Stimulated activated CD8-positive, alpha-beta memory T cell treated with anti-CD3 and anti-CD28 coated beads, Interleukin-15, amount 100 ng/mL, for 1 hour (primary cell): ENCODE measurements at places on chromosomes 6 and 20.

DNA sequence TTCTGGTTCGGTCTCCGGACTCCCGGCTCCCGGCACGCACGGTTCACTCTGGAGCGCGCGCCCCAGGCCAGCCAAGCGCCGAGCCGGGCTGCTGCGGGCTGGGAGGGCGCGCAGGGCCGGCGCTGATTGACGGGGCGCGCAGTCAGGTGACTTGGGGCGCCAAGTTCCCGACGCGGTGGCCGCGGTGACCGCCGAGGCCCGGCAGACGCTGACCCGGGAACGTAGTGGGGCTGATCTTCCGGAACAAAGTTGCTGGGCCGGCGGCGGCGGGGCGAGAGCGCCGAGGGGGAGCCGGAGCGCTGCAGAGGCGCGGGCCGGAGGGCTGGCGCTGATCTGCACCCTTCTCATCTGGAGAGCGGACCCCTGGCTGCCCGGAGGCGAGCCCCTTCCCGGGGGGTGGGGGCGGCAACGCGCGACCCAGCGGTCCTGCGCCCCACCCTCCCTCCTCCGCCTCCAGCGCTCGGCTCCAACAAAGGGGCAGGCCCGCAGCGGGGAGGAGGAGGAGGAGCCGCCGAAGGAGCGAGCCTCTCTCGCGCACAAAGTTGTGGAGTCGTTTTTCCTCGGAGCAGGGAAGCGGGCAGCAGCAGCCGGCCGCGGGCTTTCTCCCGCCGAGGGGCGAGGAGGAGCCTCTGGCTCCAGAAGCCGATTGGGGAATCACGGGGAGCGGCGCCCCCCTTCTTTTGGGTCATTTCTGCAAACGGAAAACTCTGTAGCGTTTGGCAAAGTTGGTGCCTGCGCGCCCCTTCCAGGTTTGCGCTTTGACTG is at the start of gene UTRN:
TSS of gene UTRN (plus strand) at position 553 of the 765 bp plus-strand sequence. CDS start 6,494 bp downstream, outside the sequence.
- DNase-seq: no peak

DNA sequence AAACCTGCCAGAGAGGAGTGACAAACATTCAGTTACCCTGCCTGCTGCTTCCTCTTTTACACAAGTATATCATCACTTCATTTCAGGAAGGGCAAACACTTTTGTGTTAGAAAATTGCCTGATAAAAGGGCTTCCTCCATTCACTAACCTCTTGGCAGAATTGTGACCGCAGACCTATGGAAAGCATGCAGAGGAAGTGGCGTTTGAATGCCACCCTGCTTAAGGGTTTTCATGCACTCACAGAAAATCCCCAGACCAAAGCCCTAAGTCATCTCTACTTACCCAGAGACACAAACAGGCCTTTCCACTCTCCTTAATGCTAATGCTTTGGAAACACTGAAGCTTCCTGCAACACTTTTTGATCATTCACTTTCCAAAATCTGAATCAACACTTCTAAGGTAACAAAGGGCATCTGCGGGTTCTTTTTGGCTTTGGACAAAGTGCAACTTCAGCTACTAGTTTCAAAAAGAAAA is 22.1 kb upstream of the RALGAPA2 start:
- no peak for DNase-seq

GRCh38 chr6:134437376-134437775 is 119.5 kb upstream of the SGK1 start:
- no peak for DNase-seq

DNA sequence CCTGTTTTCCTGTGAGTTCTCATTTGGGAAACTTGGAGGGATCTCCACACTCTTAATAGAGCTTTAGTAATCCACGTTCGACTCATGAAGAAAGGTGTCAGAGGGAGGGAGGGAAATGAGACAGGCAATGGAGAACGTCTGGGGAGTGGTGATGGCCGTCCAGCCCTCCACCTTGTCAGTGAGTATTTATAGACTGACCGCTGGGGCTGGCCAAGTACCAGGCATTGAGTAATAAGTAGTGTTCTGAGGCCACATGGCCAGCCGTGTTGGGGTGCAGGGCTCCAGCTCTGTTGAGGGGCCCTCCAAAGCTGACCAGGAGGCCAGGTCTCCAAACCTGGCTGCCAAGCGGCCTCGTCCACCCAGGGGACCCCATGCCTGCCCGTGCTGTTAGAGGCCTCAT is 11.3 kb upstream of the DSN1 start:
- DNase-seq: no peak

DNA sequence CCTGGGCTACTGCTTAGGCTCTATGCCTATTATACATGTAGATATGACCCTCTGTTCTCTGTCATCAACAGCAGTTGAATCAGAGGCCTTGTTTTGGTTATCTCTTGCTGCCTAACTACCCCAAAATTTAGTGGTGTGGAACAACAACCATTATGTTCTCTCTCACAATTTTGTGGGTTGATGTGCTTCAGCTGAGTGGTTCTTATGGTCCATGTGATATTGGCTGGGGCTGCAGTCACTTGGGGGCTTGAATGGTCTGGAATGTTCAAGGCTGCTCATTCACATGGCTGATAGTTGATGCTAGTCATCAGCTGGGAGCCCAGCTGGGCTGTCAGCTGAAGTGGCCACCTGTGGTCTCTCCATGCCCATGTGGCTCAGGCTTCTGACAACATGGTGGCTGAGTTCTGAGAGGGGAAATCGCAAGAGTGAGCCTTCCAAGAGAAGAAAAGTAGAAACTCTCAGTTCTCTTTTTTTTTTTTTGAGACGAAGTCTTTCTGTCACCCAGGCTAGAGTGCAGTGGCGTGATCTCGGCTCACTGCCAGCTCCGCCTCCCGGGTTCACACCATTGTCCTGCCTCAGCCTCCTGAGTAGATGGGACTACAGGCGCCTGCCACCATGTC is 47.8 kb downstream of the SHLD1 start:
- DNase-seq: no peak

DNA sequence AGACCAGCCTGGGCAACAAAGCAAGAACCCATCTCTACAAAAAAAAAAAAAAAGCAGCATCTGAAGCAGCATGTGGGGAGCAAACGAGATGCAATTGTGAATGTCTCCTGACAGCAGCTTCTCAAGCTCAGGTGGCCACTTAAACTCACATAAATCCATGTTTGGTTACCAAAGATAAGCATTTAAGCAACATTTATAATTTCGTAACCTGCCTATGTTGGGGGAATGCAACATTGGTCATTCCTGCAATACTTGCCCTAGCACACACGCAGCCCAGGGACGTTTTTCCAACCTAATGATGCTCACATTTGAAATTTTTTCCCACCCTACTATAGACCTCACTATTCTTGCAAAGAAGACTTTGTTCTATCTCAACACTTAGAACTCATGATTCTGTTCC is 113.3 kb downstream of the ZFP64 start:
- DNase-seq: no peak

DNA sequence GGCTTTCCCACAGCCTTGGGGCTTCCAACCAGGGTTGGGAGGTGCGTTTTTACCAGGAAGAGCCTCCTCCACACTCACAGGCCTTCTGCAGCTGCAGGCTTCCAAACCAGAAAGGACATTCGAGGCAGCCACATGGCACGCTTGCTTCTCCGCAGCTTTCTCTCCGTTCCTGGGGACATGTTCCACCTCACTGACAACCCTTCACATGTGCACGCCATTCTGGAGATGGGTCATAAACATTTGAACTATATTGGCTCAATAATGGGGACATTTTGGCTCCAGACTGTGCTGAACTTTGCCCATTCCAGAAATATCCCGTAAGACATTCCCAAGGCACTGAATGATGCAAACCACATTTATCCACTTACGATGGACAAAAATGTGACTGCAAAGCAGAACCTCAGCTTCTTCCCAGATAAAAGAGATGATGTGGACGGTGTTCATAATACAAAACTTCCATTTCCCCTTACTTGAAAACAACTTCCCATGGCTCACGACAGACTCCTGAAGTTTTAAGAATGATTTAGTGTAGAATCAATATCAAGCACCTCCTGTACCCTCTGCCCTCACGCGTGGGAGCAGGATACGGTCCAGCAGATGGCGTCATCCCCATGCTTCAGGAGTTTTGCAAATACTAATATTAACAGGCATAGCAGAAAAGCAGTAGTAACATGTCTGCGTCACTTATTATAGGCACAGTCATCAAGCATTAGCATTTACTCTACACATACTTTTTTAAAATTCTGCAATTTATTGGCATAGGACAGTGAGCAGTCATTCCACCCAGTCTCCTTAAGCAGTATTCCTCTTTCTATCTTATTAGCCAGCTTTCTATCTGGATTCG is 25.4 kb upstream of the FOXF2 start:
- DNase-seq: no peak

DNA sequence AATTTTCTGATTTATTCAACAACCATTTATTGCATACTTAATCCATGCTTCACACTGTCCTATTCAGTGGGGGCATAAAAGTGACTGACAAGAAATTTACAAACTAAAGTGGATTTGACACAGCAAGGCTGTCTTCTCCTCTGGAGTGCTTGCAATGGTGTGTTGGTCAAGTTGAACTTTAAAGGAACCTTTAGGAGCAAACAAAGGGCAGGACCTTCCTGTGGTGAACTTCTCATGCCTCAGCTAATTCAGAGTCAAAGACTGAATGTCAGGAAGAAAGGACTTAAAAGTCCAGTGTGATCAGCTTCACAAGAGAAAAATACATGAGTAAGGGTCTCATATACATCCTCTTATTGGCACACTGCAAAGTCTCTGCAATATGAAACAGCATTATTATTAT is 60.8 kb upstream of the TENT5A start:
- no peak for DNase-seq

DNA sequence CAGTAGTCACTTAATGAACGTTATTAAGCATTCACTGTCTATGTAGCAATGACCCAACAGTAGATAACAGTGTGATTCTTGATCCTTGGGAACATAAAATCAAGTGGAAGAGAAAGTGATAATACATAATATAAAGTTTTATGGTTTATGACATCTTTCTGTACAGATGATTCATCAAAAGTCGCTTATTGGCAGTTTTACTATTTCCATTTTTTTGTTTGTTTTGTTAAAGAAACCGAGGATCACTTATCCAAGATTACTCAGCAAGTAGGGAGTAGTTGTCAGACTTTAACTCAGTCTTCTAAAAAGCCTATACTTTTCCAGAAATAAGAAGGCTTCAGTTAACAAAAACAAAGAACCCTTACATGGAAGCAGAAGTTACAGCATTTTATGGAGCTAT is 260.8 kb downstream of the ZFAND3 start:
- DNase-seq: no peak

- DNase-seq: no peak
Observed at GRCh38 chr6:105676857-105677256, 274.0 kb upstream of the PREP start.

- DNase-seq: no peak
Observed at GRCh38 chr6:10578723-10579122, 57.6 kb downstream of the GCNT2 start.

GRCh38 chr20:41178904-41179432 is 41.6 kb downstream of the PLCG1 start:
- no peak for DNase-seq

DNA sequence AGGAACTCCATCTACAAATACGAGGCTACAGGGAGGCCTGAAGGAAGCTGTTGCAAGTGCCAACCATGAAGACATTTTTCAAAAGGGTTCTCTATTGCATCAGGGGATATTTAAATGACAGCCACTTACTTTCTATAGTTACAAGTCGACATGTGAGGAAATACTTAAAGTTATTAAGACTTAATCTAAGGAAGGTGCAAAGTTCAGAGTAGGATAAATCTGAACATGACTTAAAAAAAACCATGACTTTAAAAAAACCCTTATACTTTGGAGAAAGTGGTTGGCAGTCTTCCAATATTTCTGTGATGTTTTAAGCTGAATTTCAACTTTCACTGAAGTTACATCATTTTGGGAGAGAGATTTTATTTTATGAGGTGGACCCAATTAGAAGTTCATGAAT is 56.3 kb upstream of the EMILIN3 start:
- DNase-seq: no peak

GRCh38 chr20:48205786-48206185 is 420.5 kb upstream of the SULF2 start:
- DNase-seq: no peak

GRCh38 chr6:116444092-116444491 is 17.1 kb upstream of the CALHM6 start:
- DNase-seq: no peak

- no peak for DNase-seq
Observed at GRCh38 chr20:59807909-59808728, 125.3 kb downstream of the SYCP2 start.

DNA sequence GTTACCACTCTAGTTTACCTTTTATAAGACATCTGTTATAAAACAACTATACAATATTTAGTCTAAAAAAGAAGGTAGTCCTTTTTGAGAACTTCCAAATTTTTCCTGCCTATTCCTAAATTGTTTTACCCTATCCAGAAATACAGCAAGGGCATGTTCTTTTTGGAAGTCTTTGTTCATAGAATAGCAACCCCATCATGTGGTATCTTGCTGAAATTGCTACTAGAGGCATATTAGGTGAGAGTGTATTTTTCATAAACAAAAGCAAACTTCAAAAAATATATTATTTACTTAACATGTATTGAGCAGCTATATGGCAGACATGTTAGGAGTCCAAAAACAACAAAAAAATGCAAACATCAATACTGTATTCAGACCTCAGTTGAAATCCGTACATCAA is 371.8 kb upstream of the NRSN1 start:
- DNase-seq: no peak

- no peak for DNase-seq
Observed at GRCh38 chr6:14640631-14641030, 523.1 kb downstream of the CD83 start.

DNA sequence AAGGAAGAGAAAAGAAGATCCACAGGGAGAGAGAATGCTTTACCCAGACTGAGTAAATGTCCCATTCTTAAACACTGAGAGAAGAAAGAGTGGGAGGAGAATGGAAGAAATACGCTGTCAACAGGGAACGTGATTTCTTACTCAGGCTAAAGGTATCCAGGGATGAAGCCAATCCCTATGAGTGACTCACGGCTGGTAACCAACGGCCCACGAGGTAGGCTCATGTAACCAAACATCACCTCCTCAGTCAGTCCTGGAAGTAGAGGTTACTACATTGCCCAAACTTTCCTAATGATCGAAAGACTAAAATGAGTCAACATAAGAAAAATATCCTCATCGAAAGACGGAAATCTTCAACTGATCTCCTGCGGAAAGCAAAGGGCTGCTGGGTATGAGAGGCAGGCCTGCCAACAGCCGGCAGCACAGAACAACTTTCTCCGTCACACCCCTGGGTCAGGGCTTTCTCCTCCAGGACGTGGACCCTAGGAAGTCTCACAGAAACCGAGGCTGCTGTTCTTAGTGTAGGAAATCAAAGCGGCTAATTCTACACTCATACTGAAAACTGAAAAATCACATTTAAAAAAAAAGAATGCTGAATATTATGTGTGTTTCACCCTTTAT is 292.6 kb downstream of the GMDS start:
- DNase-seq: no peak

- no peak for DNase-seq
Observed at GRCh38 chr6:28269492-28269891, 2.5 kb downstream of the ZSCAN26 start.
